ENCODE measurements at places on chromosomes 3 and 15.

DNA sequence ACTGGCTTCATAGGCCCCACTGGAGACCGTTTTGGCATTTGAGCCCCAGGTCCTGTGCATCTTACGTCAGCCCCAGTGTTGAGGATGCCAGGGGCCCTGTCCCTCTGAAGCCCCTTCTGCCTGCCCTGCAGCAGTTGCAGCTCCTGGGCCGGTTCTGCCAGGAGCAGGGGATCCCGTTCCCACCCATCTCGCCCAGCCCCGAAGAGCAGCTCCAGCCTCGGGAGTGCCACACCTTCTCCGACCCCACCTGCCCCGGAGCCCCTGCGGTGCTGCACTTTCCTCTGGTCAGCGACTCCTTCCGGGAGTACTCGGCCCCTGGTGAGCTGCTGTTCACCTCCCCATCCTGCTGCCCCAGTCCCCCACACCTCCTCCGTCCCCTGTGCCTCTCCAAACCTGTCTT, 8.6 kb downstream of the PLA2G4B start:
- no peak for DNase-seq

- no peak for DNase-seq
Observed at GRCh38 chr15:89201465-89202005, 19.8 kb downstream of the RLBP1 start.

GRCh38 chr15:94036156-94036555, 195.2 kb upstream of the MCTP2 start:
- DNase-seq, result no peak

DNA sequence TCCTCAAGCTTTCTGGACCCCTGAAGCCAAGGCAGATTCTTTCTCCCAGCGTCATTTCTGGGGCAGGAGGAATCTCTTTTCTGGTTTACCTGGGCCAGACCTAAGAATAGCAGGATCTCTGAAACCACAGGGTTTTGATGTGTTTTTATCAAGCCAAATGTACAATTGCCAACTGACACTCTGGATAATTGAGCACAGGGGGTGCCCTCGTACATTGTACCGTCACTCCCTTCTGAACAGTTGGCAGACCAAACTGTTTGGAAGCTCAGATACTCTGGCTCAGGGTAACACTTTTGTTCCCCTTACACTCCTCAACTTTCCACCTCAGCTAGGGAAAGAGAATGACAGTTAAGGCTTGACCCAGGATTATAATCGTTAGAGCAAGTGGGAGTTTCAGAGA, 49.9 kb downstream of the ASTE1 start:
- DNase-seq, result no peak

DNA sequence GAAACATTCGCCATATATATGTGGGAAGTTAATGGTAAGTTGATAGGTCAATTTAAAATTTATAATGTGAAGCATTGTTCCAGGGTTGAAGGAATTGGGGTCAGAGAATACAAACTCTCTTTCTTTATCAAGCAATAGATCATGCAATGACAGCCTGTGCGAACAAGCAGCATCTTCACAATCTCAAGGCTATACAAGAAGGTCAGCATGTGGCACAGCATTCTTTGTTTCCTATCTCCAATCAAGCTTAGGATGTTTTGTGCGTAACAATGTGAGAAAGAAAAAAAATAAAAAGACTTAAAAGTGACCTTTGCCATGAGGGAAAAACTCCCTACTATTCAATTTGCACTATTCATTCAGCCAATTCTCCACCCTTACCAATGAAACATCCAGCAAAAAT, 288.1 kb upstream of the NECTIN3 start:
- no peak for DNase-seq

DNA sequence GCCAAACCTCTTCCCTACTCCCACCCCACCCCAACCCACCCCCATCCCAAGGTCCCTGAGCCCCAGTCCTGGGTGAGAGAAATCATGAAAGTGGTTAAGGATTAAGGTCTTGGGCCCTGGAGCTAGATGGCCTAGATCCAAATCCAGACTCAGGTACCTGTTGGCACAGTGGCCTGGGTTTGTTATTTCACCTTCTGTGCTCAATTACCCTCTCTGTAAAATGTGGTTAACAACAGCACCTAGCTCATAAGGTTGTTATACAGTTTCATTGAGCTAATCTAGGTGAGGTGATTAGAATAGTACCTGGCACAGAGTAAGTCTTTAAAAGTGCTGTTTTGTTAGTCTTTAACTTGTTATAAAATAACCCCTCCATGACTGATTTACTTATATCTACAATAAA, 6.4 kb upstream of the SNUPN start:
- no peak for DNase-seq

DNA sequence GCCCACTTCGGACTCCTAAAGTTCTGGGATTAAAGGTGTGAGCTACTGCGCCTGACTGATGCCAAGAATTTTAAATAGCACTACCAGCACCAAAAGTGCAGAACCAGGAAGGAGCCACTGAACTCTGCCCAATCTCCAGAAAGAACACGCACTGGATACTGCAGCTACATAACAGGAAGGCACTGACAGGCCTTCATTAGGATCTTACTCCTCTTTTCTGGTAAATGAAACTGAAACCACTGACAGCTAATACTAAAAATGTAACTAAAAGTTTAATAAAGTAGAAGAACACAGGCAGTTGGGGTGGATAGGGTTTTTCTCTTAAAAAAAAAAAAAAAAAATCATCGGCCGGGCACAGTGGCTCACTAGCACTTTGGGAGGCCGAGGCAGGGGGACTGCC, 74.1 kb upstream of the CHRM5 start:
- no peak for DNase-seq

DNA sequence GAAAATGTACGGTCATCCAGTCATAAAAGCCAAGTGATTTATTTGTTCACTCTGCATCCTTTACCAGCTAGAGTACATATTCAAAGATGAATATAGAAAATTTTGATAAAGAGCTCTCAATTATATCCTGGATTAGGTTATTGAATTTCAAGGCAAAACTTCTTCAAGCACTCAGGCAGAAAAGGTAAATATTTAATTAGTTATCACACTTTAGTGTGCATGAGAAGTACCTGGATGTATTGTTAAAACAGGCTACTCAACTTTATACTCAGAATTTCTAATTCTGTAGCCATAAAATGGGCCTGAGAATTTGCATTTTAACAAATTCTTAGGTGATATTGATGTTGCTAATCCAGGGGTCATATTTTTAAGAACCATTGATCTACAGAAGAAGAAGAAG, 45.3 kb downstream of the ILDR1 start:
- DNase-seq, result no peak

- no peak for DNase-seq
Observed at GRCh38 chr15:30984542-30984941, 6.9 kb downstream of the MTMR10 start.

DNA sequence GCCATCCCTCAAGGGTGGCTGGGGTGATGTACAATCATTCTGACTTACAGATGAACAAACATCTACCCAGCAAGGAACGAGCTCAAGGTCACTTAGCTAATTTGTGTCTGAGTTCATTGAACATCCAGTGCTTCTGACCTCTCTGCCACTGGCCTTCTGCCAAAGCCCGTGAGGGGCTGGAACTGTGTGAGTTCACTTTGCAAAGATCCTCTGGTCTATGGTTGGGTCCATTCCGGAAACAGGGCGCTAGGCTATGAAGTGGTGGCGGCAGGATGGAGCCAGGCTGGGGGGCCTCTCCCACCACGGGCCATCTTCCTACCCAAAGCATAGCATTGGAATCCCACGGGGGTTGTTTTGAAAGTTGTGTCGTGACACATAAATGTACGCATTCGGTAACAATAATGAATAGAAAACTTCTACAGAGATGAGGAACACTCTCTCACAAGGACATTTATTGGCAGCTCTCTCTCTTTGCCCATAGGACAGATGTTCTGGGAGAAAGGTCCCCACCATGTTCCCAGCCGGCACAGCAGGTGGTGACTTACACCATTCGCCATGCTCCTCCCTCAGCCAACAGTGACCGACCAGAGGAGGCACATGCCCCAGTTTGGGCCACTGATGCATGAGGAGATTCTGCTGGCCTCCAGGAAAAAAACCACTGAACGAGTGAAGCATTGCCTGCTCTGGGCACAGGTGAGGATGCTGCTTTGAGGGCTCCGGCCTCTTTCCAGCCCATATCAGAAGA, 214.7 kb upstream of the CHRNA7 start:
- DNase-seq, result no peak

GRCh38 chr3:46297658-46298423, 55.6 kb downstream of the CCR3 start:
- no peak for DNase-seq

GRCh38 chr3:195768414-195768813, 43.3 kb downstream of the MUC4 start:
- no peak for DNase-seq

GRCh38 chr3:157384031-157384430, 52.6 kb upstream of the PTX3 start:
- DNase-seq, result no peak

DNA sequence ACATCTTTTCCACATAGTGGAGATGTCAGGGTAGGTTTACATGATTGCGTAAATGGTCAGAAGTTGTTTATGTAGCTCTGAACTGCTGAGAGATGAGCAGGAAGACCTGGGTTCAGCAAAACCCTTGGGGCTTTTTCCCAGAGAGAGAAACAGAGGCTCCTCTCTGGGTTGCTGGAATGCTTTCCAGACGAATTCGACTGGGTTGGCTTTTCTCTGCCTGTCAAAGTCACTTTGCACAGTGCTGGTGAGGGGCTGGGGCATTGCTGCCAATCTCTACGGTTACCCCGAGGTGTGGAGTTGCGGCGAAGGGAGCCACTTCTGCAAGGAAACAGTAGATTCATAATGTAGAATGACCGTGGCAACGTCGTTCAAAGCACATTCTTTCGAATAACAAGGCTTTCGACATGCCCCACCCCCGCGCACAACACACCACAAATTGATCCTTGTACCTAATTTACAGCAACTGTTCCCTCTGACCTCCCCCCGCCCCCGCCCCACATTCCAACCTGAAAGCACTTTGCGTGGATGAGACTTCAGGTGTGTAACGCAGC, 950 bp upstream of the CNTN4 start:
- peak; percentile 44 for DNase-seq

DNA sequence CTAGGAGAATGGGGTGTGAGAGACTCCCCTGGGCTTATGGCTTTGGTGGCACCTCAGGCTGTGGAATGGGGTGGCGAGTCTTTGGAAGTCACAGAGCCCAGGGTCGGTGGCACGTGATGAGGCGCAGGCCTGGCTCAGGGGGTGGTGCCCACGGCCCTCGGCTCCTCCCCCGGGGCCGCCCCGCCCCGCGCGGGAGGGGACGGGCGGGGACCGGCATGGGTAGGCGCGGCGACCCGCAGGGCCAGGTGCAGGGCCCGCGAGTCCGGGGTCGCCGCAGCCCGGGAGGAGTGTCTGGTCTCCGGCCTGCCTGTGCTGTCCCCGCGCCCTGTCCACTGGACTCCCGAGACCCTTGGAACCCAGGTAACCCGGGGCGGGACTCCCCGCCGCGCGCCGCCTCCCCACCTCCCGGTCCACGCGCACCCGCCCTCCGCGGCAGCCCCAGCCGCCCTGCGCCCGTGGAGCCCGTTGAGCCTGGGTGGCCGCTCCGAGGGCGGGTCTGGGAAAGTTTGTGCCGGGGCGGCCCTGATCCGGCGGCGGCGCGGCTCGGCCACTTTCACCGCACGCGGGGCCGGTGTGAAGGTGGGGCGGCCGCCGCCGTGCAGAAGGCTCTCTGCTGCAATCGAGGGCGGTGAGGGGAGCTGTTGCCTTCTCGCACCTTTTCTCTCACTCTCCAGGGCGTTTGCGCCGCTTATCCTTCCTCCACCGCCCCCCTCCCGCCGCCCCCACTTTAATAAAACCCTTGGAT, at the start of gene PAQR5:
TSS of gene PAQR5 (plus strand) at position 216 of the 745 bp plus-strand sequence. CDS start 61,169 bp downstream, outside the sequence.
- no peak for DNase-seq

DNA sequence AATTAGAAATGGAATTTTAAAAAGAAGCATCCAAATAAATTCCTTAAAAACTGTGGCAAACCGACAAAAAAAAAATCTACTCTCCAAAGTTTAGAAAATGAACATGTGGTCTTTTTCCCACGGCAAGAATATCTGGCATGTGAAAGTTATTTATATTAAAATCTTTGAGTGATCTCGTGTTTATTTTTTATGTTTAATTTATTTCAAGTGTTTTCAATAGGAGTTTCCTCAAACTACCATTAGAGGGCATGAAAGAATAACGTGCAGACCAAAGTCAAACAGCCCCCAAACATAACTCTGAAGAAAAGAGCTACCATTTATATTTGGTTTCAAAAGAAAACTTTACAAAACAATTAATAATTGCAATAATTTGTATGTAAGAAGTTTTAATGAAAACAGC, 286.4 kb downstream of the ZIC4 start:
- peak; percentile 65 for DNase-seq

DNA sequence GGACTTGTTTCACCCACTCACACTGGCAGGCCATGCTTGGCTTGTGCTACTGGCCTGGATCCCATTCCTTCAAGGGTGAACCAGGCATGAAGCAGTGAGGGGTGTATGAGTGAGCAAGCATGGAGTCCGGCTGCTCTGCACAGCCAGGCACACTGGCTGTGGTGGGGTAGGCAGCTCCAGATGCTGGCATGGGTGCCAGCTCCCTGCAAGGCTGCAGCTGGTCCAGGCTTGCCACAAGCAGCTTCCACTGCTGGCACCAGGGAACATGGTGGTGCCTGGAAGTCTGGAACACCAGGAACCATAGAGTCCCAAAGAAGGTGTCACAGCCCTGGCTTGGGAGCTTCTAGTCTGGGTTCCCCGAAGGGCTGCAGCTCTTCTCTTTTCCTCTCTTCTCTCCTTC, 395.1 kb downstream of the UNC13C start:
- no peak for DNase-seq

- DNase-seq, result no peak
Observed at GRCh38 chr3:188051801-188052168, 102.2 kb upstream of the LPP start.

DNA sequence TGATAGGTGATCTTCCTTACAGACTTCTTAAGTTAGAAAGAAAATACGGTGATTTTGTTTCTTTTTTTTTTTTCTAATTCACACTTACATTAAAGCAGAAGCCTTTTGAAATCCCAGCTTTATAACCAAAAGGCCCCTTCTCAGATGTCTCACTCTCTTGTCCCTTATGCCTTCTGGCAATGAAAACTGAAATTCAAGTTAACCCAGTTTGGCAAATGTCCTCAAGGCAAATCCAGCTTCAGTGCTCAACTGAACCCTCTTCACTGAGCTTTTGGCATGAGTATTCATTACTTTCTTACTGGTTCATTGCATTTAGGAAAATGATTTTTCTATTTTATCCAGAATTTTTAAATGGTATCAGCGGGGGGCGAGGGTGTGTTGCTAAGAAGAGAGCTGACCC, 17.0 kb downstream of the PLCH1 start:
- no peak for DNase-seq

DNA sequence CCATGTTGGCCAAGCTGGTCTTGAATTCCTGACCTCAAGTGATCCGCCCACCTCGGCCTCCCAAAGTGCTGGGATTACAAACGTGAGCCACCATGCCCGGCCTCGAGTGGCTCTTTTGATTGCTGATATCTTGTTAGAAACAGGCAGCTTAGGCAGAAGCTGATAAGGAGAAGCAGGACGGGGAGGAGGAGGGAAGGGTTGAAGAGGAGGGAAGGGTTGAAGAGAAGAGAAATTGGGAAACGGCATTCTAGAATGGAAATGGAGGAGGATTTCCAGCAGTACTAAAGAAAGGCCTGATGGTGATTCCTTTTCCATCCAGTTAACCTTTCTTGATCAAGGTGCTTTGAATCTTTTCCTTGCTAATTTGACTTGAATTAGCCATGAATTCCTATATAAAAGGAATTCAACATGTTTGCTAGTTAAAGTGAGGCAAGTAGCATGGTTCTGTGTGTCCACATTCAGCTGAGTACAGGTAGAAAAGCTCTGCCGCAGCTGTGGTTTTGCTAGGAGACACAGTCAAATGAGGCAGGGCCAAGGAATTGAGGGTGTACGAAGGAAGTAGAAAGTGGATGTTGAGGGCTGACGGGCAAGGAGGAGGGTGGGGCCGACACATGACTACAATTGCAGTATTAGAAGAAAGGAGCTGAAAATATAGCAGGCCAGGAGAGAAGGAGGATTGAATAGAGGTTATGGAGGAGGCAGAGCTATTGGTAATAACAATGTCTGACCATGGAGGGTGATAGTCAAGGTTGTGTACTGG, 27.2 kb upstream of the ATP1B3 start:
- DNase-seq, result no peak
